ENCODE measurements at places on chromosomes 12 and 14.
A peak's percentile ranks its signal among the peaks of the same experiment; 100 is the strongest.

- DNase-seq = no peak
Measured at GRCh38 chr14:75040507-75040906, 10.8 kb downstream of the MLH3 start.

DNA sequence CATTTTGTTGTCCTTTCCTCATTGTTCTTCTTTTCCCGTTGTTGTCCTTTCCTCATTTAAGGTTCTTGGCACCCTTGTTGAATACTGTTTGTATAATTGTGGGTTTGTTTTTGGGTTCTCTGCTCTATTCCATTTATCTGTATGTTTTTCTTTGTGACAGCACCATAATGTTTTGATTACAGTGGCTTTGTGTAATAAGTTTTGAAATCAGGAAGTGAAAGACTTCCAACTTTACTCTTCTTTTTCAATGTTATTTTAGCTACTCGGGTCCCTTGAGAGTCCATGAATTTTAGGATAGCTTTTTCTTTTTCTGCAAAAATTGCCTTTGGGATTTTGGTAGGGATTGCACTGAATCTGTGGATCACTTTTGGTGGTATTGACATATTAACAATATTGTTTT, 28.1 kb downstream of the ETNK1 start:
- DNase-seq = no peak

- no peak for DNase-seq
Measured at GRCh38 chr12:53696655-53697331, 20.9 kb upstream of the ATP5MC2 start.

GRCh38 chr12:46725332-46725731, 100.5 kb downstream of the SLC38A4 start:
- no peak for DNase-seq

- DNase-seq = no peak
Measured at GRCh38 chr12:85036234-85036707, at the start of the genes LRRIQ1 and TSPAN19. TSS of gene LRRIQ1 (plus strand) at chr12:85036351. CDS start at chr12:85038177, 1,826 bp downstream. TSS of gene TSPAN19 (minus strand) at chr12:85036277. CDS start at chr12:85029946, 6,331 bp downstream.

- DNase-seq = no peak
Measured at GRCh38 chr12:112169161-112169872, 44.0 kb downstream of the TRAFD1 start.

DNA sequence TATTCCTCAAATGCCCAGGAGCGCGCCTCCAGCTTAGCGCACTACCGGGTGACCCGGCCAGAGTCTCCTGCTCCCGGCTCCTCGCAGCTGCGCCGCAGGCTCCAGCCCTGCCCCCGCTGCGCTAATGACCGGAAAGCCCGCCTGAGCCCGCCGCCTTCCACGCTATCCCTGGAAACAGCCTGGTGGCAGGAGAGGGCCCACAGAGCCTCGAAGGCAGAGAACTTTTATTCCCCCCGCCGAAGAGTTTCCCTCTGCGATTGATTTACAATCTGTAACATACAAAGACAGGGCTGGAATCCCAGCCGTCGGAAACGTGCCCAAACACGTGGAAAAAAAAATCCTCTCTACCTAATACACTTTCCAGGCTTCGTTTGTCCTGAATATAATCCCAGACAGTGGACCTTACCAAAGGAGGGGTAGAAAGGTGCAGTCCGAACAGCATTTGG, 1.5 kb downstream of the COL2A1 start:
- no peak for DNase-seq

GRCh38 chr12:115620816-115621215, 656.7 kb downstream of the MED13L start:
- DNase-seq = no peak

GRCh38 chr12:105575235-105575634, 244.7 kb downstream of the C12orf75 start:
- no peak for DNase-seq

DNA sequence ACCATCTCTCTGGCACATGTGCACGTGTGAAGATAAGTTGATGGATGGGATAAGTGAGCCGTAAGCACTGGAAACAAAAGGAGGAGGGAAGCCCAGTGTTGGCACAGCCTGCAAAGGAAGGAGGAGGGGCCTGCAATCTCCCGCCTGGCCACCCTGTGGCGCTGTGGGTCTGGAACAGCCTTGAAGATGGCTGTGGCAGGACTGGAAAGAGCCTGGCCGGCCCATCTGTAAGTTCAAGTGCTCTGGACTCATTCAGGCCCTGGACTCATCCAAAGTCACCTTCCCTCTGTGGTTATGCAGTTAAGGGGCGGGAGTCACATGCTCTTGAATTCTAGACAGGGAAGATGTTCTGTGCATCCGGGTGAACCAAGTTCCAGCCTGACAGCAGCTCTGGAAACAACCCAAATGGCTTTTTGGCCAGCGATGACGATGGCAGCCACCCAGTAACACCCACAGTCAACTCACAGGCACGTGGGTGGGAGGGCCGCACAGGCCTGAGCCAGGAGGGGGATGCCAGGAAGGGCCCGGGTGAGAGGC, 50.4 kb downstream of the CHGA start:
- no peak for DNase-seq

DNA sequence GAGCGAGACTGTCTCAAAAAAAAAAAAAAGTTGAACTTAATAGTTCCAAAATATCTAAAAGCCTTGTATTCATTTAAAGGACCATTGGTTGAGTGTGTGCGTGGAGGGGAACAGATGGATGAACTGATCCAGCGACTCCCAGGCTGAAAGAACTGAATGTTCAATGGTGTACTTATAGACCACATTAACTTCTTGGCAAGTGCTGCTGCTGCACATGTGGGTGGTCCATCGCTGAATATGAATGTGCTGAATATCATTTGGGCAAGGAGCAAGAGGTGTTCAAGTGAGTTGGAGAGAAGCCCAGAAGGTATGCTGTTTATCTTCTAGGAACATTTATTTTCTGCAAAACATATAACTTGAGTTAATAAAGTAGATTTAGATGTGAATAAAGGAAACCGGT, 289.0 kb upstream of the RPL10L start:
- no peak for DNase-seq

DNA sequence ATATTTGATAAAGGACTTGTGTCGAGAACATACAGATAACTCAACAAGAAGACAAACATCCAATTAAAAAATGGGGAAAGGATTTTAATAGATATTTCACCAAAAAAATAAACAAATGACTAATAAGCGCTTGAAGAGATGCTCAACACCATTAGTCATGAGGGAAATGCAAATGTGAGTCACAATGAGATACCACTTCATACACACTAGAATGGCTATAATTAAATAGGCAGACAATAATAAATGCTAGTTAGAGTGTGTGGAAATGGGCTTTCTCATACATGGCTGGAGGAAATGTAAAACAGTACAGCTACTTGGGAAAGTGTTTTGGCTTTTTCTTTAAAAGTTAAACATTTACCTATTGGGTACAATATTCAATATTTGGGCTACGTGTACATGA, 34.8 kb downstream of the DLK1 start:
- DNase-seq = no peak

DNA sequence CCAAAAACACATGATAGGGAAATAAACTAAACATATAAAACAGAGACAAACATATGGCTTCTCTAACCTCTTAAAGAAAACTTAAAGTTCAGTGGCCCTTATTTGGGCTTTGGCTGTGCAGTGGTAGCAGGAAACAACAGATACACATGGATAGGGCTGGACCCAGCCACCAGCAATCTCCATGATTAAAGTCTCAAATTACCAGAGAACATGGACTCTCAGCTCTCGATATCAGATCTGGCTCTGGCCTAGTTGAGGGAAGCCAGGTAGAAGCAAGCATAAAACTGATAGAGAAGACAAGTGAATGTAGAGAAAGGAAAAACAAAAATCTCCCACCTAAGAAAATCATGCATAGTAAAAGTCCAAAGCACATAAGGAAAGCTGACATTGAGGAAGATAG, 164.8 kb downstream of the ITPR2 start:
- no peak for DNase-seq

- peak; percentile 40 for DNase-seq
Measured at GRCh38 chr12:47903927-47904712, 674 bp downstream of the VDR start.

GRCh38 chr12:107600581-107601144, 84.9 kb upstream of the PWP1 start:
- no peak for DNase-seq

Measured in stimulated activated CD8-positive, alpha-beta memory T cell treated with anti-CD3 and anti-CD28 coated beads, Interleukin-2, amount 100 ng/mL, for 1 hour (primary cell).